ENCODE measurements at places on chromosomes 7 and 10.

DNA sequence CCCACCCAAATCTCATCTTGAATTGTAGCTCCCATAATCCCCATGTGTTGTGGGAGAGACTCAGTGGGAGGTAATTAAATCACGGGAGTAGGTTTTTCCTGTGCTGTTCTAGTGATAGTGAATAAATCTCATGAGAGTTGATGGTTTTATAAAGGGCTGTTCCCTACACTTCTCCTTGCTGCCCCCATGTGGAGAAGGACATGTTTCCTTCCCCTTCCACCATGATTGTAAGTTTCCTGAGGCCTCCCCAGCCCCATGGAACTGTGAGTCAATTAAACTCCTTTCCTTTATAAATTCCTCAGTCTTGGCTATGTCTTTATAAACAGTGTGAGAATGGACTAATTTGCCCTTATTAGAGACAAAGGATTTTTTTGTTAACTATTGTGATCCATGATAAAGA is 48.5 kb upstream of the MKX start:
- no peak for DNase-seq

DNA sequence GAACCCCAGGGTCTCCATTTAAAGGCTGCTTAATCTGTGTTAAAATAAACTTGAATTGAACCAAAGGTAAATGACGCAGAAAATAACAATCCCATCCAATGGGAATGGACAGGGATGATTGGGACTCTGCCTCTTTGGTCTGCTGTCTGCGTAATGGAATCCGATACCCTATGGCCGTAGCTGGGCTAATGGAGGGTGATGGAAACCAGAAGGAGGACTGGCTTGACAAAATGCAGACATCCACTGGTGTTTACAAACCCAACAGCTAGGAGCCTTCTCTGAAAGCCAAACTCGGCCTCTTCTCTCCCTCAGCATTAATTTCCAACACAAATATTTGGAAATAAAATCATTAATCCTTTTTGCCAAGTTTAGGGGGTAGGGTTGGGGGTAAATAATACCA is 162.2 kb upstream of the CHST15 start:
- no peak for DNase-seq

DNA sequence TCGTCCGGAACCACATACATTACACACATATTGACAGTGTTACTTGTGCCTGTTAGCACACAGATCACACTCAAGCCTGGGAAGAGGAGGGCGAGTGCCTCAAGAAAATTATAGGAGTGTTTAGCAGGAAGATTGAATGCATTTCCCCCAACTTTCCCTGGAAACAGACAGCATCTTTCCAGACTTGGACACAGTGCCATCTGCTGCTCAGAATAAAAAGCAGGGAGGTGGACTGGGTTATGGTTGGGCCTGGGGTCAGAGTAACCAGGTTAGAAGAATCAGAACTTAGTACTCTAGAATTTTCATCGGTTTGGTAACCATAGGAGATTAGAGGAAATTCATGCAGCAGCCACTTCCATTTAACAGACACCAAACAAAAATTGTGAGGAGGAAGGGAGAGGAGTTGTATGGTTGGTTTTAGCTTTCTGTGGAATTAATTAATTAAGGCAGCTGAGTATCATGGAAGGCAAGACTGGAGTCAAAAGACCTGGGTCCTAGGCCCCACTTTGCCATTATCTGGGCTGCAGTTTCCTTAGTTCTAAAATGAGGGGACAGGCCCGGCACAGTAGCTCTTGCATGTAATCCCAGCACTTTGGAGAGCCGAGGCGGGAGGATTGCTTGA is 43.4 kb upstream of the OPTN start:
- DNase-seq, result no peak

DNA sequence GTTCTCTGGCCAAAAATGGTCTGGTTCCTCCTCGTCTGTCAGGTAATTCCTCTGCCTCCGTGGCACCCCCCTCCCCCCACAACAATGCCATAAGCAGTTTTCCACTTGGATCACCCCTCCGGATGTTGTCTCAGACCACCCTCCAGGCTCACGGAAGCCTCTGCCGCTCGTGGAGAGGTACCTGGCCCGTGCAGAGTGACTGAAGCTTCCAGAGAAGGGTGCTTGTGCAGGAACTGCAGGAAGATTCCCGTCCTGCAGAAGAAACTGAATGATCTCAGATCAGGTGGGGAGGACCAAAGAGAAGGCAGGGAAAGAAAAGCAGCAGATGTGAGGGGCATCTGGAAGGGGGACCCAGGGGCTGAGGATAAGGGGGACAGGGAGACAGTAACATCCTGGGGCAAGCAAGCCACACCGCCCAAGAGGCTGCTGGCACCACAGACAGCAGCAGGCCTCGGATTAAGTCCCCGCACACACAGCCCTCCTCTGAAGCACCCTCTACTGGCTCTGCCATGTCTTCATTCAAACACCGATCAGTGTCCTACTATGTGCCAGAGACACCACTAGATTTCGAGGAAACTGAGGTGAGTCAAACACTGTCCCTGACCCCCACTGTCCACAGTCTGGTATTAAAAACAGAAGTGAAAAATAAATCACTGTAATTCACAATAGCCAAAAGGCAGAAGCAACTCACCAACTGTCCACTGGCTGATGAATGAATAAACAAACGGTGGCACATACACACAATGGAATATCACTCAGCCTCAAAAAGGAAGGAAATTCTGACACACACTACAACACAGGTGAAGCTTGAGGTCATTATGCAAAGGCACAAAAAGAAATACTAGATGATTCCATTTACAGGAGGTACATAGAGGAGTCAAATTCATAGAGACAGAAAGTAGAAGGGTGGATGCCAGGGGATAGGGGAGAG is 26.4 kb downstream of the KIAA1549 start:
- no peak for DNase-seq

- no peak for DNase-seq
Observed at GRCh38 chr10:52011118-52011517, 303.0 kb upstream of the DKK1 start.

GRCh38 chr7:88522771-88523293 is 216.1 kb upstream of the STEAP4 start:
- DNase-seq, result no peak

DNA sequence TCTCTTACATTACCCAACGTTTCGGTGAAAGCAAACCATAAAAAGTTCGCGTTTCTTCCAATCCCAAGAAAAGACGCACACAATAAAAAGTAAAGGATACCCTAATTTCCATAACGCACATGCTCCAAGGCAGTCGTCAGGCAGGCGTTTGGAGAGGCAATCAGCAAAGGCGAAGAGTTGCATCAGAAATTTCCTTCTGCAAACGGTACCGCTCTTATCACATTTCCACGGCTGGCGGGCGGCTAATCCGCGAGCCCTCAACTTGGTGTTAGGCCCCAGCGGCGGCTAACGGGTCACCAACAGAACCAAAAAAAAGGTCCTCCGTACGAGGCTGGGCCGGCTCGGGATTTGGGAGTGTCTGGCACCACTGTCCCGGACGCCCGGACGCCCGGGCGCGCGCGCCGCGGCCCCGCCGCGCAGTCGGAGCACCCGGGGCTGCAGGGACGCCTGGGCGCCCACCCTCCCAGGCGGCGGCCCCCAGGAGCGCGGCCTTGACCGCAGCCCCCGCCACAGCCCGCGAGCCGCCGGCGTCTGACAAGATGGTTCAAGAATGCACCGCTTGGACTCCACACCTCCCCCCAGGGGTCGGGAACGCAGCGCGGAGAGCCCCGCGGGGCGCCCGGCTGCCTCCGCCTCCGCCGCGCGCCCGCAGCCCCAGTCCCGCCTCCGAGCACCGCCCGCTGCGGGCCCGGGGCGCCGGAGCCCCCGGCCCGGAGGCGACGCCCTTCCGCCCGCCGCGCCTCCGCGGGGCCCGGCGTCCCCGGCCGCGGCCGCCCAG is 9.8 kb upstream of the GRB10 start:
- no peak for DNase-seq

GRCh38 chr7:107951896-107952295 is 51.1 kb downstream of the LAMB1 start:
- no peak for DNase-seq

DNA sequence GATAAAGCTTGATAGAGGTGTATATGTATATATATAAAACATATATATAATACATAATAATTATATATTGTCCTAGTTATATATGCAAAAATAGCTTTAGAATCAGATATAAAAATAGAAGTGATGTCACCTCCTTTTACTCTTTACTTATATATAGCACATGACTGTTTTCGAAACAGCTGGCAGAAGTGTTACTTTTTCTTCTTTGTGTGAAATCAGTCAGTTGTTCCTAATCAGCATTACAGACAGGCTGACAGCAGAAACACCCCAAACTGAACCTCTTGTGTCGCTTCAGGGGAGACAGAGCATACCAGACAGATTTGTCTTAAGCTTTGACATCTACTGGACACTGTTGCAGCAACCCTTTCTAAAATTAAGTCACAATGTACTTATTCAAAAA is 684.9 kb upstream of the CELF2 start:
- no peak for DNase-seq

GRCh38 chr10:129604333-129605032 is 137.4 kb downstream of the MGMT start:
- DNase-seq, result no peak

DNA sequence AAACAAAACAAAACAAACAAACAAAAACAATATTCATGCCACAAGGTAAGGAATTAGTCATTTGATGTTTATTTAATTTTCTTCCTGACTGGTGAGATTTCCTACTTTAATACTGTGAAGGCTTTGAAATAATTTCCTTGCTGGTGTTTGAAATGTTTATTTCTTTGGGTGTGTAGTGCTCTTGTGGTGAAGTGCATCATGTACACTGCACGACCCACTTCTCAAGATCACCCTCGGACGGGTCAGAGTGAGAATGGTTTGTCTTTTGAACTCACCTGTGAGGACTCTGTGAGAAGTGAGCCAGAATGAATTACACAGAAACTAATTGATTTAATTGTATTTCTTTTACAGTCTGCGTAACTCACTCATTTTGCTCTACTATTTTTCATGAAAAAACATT is 1211.5 kb downstream of the SORCS1 start:
- DNase-seq, result no peak

- DNase-seq, result no peak
Observed at GRCh38 chr7:26169271-26169670, 17.3 kb downstream of the NFE2L3 start.

GRCh38 chr7:91655656-91656055 is 224.8 kb downstream of the MTERF1 start:
- no peak for DNase-seq

GRCh38 chr7:57407125-57407524 is 42.9 kb upstream of the ZNF716 start:
- DNase-seq, result no peak

DNA sequence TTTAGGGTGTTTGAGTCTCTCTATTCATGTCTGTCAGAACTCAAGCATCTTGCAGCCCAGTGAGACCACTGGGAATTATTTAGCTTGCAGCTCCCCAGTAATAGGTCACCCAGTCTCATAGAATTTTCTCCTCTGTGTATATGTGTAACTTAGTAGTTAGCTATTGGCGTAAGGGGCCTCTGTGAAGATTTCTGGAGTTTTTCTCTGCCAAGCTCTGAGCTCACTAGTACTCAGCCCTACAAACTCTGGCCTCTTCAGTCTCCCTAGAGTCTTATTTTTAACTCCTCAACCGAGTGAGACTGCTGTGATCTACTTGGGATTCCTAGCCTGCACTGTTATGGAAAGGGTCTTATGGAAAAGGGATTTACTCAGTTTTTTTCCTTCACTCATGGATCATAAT is 90.2 kb downstream of the PPP1R9A start:
- no peak for DNase-seq

GRCh38 chr7:17005271-17005670 is 123.5 kb upstream of the AGR3 start:
- DNase-seq, result no peak

GRCh38 chr10:33537066-33537465 is 202.6 kb upstream of the NRP1 start:
- DNase-seq, result no peak

DNA sequence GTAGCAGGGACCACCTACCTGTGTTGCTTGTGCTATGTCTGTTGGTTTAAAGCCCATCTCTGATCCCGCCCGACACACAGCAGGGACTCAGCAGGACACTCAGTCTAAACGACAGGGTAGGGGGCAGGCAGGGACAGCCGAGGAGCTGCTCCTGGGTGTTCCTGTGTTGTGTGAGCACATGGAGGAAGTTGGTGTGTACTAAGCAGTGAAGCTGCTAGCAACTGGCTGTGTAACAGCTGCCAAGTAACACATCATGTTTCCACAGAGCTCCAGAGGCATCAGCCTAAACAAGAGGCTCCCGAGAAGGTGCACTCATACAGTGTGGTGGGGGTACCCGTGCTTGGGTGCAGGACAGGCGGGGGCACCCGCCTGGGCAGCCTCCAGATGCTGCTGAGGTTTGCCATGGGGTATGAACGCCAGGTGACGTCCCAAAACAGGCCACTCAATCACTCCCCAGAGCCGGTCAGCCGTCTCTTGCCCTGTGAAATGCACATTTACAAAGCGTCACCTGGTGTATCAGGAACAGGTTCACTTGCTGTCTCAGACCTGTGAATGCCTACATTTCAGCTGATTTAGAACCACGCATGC is 59.6 kb downstream of the PTPRN2 start:
- no peak for DNase-seq

- no peak for DNase-seq
Observed at GRCh38 chr10:112343056-112343806, 30.7 kb upstream of the ACSL5 start.

- no peak for DNase-seq
Observed at GRCh38 chr10:26025523-26025922, 91.5 kb downstream of the MYO3A start.

- DNase-seq, result no peak
Observed at GRCh38 chr7:78253850-78254725, 455.5 kb downstream of the PHTF2 start.

DNA sequence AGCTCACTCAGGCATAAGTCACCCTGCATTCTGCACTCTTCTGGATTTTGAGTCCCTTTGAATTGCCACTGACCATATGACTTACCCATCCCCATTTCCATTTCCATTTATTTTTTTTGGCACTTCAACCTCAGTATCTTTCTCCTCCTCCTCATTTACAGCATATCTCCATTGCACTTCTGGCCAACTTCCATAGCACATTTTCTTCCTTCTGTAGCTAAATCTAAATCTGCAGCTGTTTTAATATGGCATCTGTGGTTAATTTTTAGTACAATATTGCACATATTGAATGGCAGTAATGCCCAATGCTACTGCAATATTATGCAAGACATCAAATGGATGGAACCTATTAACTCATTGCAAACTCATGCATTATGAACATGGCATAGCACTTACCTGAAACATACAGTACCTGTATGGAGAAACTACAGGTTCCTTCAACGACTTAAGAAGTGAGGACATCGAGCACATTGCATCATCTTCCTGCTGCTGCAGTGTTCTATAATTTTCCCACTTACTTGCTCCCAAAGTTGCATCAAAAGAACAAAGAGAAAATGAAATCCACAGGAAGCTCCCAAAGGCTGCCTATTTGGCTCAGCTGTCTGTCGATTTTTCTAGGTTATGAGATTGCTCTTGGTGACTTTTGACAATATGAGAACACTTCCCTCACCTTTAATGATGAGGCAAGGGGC is 55.7 kb downstream of the LRRTM3 start:
- DNase-seq, result no peak

- DNase-seq, result no peak
Observed at GRCh38 chr7:140267381-140268226, 90.8 kb upstream of the KDM7A start.

- no peak for DNase-seq
Observed at GRCh38 chr10:62584731-62585130, 210.6 kb downstream of the ZNF365 start.
